H4 (cell line): ENCODE measurements at places on chromosomes 6 and 20. TPM values are rescaled to one million over a fixed set of nuclear protein-coding genes. Genes with fewer than 3 reads are reported as not detected.

Gene CGA
- total RNA-seq = not detected in 2 replicates

- no peak for DNase-seq
Observed at GRCh38 chr6:39451831-39452230, 129.3 kb upstream of the KCNK16 start.

GRCh38 chr6:164570801-164571200 is 738.6 kb downstream of the C6orf118 start:
- DNase-seq = no peak

- no peak for DNase-seq
Observed at GRCh38 chr6:142185641-142186040, 38.6 kb downstream of the VTA1 start.

- no peak for DNase-seq
Observed at GRCh38 chr6:39321761-39322160, 741 bp downstream of the KCNK16 start.

GRCh38 chr6:169173532-169174268 is 79.9 kb downstream of the THBS2 start:
- no peak for DNase-seq
